ENCODE measurements at places on chromosomes 2 and 18.

- DNase-seq = no peak
These were observed 168.1 kb downstream of the SETBP1 start for GRCh38 chr18:44848644-44849335.

DNA sequence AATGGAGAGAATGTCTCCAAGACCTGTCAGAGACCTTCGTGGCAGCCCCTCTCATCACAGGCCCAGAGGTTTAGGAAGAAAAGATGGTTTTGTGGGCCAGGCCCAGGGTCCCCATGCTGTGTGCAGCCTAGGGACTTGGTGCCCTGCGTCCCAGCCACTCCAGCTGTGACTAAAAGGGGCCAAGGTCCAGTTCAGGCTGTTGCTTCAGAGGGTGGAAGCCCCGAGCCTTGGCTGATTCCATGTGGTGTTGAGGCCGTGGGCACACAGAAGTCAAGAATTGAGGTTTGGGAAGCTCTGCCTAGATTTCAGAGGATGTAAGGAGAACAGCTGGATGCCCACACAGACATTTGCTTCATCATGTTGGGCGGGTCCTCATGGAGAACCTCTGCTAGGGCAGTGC is 45.1 kb upstream of the ACTR2 start:
- DNase-seq = no peak

GRCh38 chr2:201419057-201419635 is 32.1 kb downstream of the TRAK2 start:
- no peak for DNase-seq

DNA sequence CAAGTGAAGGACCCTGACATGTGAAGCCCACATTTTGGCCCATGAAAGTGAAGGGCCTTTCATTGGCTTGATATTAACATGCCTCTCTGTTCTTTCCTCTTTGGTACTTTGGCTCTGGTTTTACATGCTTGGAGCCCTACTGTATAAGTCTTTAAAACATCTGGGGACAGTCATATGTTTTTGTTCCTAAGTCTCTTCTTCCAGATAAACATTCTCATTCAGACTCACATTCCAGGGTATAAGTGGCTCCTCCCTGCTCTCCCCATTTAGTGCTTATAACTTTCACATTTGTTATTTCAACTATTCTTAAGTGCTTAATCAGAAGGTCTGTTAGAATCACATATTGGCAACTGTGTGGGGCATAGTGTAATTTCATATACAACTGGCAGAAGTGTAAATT is 1932.2 kb upstream of the CELF4 start:
- no peak for DNase-seq

DNA sequence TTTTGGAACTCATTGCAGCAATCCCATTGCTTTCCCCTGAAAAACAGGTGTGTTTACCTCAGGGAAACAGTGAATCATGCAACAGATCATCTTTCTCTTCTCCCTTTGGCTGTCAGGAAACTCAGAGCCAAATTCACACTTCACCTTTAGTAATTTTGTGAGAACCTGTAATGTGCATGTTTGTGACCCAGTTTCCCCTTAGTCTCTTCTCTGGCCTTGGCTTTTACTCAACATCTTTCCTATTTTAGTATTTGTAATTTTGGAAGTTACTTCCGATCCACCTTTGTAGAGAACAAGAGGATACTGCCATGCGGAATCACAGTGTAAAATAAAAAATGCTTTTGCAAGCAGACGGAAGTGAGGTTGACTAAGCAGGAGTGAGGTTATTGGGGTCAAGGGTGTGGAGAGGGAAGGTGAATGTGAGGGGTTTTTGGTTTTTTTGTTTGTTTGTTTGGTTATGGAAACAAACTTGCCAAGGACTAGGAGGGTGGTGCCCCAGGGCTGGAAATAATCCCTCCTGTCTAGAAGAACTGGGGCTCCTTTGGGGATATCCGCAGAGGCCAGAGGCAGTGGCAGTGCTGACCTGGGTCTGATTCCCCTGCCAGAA is 14.0 kb downstream of the ASPRV1 start:
- no peak for DNase-seq

- no peak for DNase-seq
These were observed 30.5 kb upstream of the TWIST2 start for GRCh38 chr2:238817382-238817781.

GRCh38 chr2:96506016-96506906 is 1.1 kb upstream of the NEURL3 start:
- DNase-seq = no peak

DNA sequence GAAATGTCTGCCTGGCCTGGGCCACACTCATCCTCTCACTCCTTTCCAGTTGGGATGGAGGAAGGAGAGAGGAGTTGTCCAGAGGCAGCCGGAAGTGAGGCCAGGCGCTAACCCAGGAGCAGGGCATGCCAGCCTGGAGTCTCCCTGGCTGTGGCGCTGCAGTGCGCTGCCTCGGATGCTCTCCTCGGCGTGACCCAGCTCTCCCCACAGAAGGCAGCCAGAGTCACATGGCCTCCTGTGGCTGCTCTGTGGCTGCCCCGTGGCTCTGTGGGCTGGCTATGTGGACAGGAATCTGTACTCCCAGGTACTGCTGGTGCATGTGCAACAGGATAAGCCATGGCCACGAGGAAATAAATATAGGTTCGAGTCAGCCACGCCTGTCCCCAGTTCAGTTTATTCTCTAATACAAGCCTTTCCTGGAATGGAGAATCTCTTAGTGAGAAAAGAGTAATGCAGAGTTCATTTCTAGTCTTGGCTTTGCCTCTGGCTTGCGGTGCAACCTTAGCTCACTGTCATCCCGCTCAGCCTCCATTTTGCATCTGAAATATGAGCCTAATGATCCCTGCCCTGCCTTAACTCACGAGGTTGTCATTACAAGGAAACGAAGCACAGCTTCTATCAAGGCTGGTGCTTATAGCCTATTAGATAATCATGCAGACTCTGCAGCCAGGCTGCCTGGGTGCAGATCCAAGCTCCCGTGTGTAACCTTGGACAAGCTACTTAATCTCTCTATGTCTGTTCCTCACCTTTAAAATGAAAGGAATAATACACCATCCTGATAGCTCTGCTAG is 106.3 kb downstream of the ANTXR1 start:
- no peak for DNase-seq

GRCh38 chr18:63619661-63620060 is 24.4 kb downstream of the SERPINB4 start:
- DNase-seq = no peak

DNA sequence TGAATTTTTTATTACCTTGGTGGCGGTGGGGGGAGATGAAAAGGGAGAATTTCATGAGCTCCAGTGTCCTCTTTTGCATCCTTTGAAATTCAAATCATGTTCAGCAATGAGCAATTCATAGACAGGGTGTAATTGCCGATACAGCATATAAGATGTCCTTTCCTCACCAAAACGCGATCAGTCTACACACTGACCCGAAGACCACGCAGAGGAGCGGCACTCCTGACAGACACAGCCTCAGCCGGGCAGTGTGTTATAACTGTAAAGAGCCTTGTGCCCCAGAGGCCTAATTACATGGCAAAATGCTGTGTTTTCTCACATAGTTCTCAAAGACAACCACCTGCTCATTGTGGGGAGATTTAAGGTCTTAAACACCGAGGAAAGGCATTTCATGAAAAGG is 38.4 kb upstream of the APCDD1 start:
- DNase-seq = no peak

DNA sequence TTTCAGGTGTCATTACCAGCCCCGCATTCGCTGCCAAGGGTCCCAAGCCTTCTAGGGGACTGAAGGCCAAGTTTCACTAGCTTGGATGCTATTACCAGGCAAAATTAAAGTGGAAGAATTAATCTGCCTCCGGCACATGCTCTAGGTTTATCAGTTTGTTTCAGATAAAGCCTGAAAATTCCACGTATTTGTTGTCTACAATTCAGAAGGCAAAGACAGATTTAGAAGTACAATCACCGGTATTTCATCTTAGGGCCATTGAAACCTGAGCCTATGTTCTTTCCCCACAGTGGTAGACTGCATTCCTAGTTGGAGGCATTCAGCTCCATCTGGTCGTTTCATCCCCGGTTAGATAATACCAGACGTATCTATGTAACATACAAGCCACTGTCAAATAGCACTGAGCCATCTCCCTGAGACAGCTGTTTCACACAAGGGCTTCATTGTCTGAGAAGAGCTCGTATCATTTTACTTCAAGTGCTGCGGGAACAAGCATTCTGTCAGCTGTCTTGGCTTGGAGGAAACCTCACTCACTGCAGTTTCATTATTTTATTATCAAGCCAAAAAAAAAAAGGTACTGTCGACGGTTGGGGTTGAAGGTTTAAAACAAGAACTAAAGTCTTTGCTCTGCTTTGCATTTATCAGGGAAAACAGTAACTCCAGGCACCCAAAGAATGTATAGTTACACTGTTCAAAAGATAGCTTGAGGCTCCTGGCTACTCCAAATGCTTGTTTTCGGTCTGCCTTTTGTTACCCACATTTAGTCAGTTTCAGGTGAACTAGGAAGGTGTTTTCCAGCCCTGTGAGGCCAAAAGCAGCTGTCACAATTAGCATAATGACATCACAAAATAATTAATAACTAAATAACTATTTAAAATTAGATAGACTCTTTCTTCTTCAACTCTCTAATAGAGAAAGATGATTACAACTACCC is 76.7 kb downstream of the TGIF1 start:
- DNase-seq = no peak

GRCh38 chr2:38626326-38627035 is 23.8 kb upstream of the HNRNPLL start:
- no peak for DNase-seq

DNA sequence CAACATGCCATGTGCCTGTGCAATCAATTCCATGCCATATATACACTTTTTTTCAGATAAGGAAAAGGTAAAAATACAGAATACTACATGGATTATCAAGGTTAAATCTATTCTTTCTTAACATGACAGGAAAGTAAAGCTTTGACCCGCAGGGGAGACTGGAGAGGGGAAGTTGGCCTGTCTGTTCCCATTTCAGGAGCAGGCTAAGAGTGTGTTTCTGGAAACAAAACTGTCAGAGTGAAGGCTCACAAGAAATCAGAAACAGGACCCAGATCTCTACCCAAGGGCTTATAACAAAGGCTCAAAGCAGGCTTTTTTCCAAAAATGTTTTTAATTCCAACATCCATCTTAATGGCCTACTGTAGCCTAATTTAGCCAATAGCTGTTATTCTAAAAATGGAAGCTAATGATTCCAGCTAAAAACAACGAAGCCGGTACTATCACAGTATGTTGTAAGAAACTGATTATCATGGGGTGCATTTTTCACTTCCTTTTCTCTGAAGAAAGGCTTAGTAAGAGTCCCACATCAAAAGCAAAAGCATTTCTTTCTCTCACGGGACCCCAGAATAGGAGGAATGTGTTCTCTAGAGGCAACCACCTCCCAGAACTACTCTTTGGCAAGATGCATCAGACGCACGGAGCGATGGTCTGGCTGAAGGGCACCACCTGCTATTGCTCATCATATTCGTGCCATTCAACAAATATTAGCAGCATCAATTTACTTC is 41.4 kb downstream of the FECH start:
- no peak for DNase-seq

- DNase-seq = no peak
These were observed 295.7 kb downstream of the XIRP2 start for GRCh38 chr2:167183931-167184330.

- no peak for DNase-seq
These were observed 56.9 kb upstream of the MAT2A start for GRCh38 chr2:85481818-85482777.

DNA sequence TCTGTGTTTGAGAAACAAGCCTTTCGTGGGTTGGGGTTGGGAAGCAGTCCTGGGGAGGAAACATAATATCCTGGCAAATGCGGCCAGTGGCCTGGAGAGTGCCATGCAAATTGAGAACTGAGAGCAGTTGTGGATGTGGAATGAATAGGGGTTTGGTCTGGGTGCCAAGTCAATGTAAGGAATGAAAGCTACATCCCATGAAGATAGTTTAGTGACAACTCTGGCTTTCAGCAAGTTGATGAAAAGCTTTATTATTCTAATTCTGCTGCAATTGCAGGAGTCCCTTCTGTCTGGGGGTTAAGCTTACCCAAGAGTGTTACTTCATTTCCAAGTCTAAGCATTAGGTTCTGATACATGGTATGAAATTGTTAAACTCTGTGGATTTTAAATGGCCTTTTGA is 771.6 kb downstream of the DPP10 start:
- no peak for DNase-seq

DNA sequence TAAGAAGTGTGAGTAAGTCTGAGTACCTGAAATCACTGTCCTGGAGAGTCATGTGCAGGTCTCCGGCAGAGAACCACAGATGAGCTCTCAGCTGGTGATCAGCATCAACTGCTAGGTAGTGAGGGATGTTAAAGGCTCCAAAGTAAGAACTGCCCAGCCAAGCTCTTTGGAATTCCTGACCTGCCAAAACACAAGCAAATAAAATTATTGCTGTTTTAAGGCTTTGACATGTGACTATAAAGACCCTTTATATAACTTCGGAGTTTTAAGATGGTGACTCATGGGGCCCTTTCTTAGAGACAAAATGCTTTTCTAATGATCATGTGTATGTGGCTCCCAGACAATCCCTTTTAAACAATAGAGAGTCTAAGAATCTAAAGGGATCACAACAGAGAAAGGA is 855.7 kb downstream of the TRIB2 start:
- no peak for DNase-seq

GRCh38 chr2:130287656-130288026 is 55.1 kb upstream of the IMP4 start:
- no peak for DNase-seq

DNA sequence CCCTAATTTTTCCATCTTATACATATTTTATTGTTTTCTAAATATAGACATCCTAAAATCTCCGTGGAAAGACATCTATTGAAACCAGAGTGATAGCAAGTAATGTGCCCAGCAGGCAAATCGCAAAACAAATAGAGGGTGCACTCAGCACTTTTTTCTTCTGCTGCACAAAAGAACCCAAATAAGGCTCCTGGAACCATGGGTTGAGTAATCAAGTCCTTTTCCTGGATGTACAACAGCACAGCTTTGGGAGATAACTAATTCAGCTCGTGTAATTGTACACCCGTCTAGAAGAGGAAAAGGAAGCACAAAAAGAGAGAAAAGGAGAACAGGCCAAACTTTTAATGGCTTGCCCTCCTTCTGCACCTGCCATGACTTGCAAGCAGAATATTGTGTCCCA is 126.9 kb upstream of the TLK1 start:
- no peak for DNase-seq

- DNase-seq = no peak
These were observed 49.7 kb downstream of the LIMS1 start for GRCh38 chr2:108583903-108584520.

DNA sequence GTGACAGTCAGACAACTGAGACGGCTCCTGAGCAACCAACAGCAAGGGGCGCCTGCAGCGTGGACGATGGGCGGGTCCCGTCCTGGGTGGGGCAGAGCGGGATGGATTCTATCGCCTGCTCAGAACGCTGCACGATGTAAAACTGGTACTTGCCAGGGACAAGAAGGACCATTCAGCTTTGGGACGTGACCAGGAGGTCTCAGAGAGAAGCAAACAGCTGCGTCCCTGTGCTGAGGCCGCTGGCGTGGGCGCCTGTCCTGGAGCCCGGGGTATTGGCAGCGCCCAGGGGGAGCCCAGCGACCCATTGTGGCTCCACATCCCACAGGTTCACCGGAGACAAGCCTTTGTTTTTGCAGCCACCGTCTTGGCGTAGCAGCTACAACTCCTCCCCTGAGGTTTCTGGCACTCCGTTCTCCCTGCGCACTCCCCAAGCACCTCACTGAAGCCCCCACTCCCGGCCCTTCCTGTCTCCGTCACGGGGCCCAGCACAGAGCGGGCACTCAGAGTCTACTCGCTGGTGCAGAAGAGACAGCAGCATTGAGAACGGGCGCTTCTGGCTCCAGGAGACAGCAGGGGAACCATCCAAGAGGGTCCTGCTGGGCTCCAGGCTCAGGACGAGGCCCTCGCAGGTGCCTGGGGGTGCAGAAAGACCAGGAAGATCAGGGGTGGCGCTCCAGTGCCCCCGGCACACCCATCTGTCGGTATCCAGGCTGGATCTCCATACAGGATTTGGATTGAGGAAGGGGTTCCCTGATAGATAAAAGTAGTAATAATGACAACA is 22.1 kb upstream of the KCNG2 start:
- no peak for DNase-seq
